NCI-H2029 (cell line): ENCODE measurements at places on chromosomes 11 and 22.

DNA sequence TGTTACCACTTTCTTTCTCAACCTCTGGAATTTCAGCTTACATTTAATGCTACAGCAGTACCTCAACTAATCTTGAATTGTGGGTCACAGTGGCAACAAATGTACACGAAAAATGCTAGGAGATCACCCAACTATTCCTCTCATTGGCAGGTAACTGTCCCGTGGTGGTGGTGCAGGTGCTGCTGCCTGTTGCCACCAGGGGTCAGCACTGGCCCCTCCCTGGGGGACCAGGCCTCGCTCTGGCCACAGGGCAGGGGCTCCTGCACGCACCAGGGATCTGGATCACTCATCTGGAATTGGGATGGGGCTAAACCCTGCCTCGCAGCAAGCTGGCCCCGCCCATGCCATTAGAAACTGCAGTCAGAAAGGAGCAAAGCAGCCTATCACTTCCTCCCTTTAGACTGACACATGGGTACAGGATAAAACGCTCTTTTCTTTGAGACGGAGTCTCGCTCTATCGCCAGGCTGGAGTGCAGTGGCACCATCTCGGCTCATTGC lies 6.9 kb upstream of the POLDIP3 start:
- DNase-seq, result no peak

DNA sequence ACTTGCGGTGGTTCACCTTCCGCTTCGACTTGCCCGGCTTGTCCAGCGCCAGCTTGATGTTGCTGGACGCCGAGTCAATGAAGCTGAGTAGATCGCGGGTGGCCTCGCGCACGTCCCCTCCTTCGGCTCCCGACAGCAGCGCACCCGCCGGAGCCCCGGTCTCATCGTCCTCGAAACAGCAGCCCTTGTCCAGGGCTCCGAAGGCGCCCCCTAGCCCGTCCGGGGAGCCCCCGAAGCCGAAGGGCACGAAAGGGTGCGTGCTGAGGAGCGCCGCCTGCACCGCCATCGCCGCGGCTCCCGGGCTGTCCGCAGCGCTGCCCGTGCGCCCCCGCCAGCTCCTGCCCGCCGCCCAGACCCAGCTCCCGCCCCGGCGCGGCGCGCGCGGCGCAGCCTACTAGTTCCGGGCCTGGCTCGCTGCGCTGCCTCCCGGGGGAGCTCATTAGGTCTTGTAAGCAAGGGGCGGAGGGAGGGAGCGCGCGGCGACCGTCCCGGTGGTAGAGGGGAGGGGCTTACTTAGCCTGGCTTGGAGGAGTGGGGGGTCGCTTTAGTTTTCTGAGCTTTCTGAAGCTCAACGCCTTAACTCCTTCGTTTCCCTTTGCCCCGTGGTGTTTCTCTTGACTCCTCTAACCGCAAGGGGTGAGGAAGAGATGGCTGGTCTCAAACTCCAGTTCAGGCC lies at the start of gene FAM181B:
FAM181B (minus strand) TSS at position 421 of the 676 bp plus-strand sequence; CDS start at position 286, 135 bp downstream.
- DNase-seq, result no peak

DNA sequence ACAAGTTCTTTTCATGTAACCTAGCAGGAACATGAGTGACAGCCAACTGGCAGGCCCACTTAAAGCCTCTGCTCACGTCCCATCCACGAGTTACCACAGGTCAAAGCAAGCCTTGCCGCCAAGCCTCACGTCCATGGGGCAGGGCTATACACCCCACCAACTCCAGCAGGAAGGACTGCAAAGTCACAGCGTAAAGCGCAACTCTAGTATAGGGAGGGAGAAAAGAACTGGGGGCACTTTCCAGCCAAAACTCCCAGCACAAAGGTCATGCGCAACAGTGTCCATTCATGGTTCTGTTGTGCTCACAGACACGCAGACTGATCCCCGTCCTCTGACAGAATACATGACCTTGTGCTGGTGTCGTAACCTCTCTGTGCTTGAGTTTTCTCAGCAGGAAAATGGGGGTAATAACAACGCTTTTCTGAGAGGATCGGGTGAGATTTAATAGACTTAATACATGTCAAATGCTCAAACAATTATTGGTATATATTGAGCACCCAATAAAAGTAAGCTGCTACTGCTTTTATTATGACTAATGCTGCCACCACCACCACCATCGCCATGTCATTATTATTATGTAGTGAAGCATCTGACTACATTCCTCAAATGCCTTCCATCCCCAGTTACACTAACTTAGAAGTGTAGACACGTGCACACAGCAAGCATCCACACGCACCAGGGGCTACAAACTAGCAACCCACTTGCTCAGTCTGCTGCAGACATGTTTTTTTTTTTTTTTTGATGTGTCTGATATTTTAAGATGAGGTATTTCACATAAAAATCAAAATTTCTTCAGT lies 104.4 kb upstream of the PARVA start:
- no peak for DNase-seq

- DNase-seq, result no peak
These were observed 3.2 kb upstream of the TTLL8 start for GRCh38 chr22:50061141-50061823.

DNA sequence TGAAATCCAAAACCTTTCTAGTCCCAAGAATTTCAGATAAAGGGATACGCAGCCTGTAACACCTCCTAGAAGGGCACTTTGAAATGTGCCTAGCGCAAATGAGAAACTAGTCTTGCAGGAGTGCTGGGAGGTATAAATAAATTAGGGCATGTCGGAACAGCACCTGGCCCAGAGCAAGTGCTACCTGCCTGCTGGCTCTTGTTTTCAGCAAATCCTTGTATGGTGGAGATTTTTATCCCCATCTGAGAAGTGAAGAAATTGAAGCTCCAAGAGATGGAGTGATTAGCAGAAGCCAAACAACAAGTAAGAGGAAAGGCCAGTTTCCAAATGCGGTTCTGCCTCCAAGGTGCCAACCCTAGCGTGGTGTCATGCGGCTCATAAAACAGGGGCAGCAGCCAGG lies 36.7 kb upstream of the TFIP11 start:
- DNase-seq, result no peak

DNA sequence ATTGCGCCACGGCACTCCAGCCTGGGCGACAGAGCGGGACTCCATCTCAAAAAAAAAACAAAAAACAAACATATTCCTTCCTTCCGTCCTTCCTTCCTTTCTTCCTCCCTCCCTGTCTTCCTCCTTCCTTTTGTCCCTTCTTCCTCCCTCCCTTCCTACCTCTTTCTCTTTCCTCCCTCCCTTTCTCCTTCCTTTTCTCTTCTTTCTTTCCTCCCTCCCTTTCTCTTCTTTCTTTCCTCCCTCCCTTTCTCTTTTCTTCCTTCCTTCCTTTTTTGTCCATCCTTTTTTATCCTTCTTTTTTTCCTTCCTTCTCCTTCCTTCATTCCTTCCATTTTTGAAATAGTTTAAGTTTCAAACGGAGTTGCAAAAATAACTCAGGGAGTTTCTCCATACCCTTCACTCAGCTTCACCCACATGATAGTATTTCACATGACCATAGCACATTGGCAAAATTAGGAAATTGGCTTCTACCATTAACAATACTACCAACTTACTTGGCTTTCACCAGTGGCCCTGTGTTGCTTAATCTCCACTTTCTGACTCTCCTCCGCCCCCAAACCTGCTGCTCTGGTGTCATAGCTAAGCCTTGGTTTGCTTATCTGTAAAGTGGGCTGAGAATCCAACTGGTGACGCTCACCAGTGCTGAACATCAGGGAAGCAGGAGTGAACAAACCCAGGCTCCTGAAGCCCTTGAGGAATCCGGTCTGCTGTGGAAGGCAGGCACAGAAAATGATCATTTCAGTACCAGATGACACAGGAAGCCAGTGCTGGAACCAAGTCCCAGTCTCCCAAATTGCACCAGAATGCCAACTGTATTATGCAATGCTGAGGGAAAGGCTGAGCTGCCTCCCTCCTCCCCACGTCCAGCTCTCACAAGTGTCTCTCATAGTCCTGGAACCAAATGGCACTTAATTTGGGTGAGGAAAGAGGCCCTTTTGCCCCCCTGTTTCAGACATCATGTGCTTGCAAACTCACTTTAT lies 17.2 kb upstream of the CRYBB3 start:
- DNase-seq, result no peak

GRCh38 chr11:91536366-91536765 lies 688.3 kb upstream of the FAT3 start:
- DNase-seq, result no peak

GRCh38 chr11:72144807-72145565 lies 9.5 kb downstream of the FOLR3 start:
- no peak for DNase-seq

DNA sequence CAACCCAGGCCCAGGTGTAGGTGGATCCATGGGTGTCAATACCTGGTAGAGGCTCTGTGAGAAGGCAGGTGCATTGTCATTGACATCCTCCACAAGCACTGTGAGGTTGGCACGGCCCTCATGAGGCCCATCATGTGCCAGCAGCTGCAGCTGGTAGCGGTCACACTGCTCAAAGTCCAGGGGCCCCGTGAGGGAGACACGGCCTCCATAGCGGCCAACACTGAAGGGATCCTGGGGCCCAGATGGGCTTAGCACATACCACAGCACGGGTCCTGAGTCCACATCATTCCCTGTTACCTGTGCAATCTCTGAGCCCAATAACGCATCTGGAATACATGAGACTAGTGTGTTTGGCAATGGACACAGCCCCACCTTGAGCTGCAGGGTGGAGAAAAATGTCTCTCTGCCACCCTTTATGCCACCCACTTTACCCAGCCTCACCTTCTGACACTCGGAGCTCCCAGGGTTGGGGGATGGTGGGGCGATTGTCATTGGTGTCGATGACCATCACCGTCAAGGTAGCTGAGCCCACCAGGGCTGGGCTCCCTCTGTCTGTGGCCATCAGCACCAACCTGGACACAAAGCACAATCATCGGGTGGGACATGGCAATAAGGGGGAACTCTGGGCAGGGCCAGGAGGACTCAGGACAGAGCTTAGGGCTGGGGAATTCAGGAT lies 6.1 kb upstream of the TPP1 start:
- no peak for DNase-seq

DNA sequence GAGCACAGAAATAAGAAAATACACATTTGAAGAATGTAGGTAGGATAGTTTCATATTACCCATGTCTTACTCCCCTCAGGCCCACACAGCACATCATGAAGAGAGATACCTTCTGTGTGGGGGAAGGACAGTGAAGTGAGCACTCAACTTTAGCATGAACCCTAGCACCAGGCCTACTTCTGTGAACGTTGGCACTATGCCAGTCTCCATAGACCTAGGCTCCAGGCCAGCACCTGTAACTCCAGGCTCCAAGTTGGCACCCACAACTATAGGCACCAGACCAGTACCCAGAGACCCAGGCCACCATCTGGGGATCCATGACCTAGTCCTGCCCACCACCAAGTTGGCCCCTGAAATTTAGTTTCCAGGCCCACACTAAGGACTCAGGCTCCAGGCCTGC lies 410.9 kb downstream of the INSC start:
- peak; percentile 33 for DNase-seq

GRCh38 chr11:66100272-66101065 lies 30.4 kb downstream of the PACS1 start:
- DNase-seq, result peak; percentile 93

- DNase-seq, result no peak
These were observed 4.0 kb downstream of the TCN1 start for GRCh38 chr11:59862252-59862651.

DNA sequence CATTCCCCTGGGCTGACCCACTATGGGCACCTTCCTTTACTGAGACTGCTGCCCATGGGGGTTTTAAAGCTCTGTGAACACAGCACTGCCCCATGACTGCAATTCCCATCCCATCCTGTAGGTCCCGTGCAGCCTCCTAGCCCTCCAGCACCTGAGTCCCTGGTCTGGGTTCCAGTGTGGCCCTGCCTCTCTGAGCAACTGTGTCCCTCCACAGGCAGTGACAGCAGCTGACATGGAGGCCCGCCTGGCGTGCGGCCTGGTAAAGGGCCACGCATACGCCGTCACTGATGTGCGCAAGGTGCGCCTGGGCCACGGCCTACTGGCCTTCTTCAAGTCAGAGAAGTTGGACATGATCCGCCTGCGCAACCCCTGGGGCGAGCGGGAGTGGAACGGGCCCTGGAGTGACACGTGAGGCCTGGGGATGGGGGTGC lies 12.6 kb downstream of the OMP start:
- no peak for DNase-seq

- no peak for DNase-seq
These were observed 3.9 kb upstream of the E2F8 start for GRCh38 chr11:19244621-19245020.

DNA sequence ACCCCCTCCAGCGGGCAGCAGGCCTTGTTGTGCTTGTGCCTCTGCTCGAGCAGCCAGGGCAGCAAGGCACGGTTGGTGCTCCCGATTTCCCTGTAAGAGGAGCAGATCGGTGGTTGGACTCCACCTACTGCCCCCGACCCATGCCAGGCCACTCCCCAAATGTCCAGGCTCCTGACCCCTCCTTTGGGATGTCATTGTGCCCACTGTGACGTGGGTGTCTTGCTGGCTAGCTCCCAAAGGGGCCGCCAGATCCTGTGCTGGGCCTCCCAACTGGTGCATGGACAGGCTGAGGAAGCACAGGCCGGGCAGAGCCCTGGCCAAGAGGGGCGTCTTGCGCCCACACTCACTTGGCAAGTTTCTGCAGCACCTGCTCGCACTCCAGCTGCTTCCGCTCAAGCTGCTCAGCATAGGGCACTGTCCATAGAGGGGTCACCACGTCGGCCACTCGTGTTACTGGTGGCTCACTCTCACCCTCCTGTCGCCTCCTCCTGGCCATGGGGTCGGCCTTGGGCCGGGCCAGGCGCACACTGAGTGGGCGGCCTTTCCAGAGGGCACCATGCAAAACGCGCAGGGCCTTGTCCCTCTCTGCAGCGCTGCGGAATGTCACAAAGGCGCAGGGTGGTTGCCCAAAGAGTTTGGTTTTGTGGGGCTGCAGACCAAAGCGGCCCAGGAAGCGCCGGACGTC lies at the start of gene RANBP1:
RANBP1 (plus strand) TSS at position 414 of the 685 bp plus-strand sequence; CDS start at position 495, 81 bp downstream.
- DNase-seq, result no peak

DNA sequence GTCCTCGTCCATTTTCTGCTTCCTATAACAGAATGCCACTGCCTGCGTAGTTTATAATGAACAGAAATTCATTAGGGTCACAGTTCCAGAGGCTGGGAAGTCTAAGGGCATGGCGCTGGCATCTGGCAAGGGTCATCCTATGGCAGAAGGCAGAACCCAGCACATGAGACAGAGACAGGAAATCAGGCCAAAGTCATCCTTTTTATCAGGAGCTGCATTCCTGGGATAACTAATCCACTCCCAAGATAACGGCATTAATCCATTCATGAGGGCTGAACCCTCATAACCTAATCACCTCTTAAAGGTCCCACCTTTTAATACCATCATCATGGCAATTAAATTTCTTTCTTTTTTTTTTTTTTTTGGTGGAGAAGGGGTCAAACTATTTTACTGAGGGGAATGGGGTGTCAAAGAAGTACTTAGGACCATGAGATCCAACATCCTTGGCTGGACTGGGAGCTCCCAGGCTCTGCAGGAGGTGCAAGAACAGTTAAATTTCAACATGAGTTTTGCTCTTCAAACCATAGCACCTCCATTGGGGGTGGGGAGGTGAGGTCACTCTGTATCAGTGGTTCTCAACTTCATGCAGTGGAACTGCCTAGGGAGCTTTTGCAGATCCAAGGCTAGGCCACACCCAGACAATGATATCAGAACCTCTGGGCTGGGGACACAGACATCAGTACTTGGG lies 4.4 kb downstream of the TMEM109 start:
- no peak for DNase-seq

GRCh38 chr11:75369560-75370255 lies 18.2 kb upstream of the ARRB1 start:
- no peak for DNase-seq

GRCh38 chr11:119786431-119787073 lies 57.6 kb upstream of the NECTIN1 start:
- DNase-seq, result no peak

- DNase-seq, result no peak
These were observed 266.5 kb downstream of the TENM4 start for GRCh38 chr11:79174045-79175008.
